ENCODE measurements at places on chromosomes 7 and 10. TPM values are rescaled to one million over a fixed set of nuclear protein-coding genes. Genes with fewer than 3 reads are reported as not detected.

Gene KCNH2
- total RNA-seq: 1.00 TPM

Gene GTF2IRD2
- total RNA-seq: 5.6 TPM

Gene WASHC2C
- 19.4 TPM for total RNA-seq

Gene PNLIP
- total RNA-seq: not detected

Gene FAM25C
- total RNA-seq: not detected

DNA sequence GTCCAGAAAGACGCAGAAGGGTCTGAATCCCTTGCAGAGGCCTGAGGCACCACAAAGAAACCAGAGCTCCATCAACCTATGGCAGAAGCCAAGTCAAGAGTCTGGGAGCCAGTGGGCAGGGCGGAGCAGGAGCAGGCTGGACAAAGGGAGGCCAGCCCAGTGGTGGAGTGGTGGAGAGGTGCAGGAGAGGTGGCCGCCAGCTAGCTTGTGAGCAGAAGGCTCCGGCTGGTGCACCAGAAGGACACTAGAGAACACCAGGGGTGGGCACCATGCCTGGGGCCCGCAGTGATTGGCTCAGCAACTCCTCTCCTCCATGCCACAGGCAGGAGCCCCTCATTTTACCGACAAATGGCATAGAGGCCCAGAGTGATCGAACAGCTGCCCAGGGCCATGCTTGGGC, 186.6 kb downstream of the GRID1 start:
- H3K4me3 ChIP-seq: no peak overlapping the region
- no peak for DNase-seq
- H3K36me3 ChIP-seq: no peaks in the 10 kb centered on the region
- H3K4me1 ChIP-seq: no peaks in the 10 kb centered on the region
- no peaks in the 10 kb centered on the region for H3K27me3 ChIP-seq

DNA sequence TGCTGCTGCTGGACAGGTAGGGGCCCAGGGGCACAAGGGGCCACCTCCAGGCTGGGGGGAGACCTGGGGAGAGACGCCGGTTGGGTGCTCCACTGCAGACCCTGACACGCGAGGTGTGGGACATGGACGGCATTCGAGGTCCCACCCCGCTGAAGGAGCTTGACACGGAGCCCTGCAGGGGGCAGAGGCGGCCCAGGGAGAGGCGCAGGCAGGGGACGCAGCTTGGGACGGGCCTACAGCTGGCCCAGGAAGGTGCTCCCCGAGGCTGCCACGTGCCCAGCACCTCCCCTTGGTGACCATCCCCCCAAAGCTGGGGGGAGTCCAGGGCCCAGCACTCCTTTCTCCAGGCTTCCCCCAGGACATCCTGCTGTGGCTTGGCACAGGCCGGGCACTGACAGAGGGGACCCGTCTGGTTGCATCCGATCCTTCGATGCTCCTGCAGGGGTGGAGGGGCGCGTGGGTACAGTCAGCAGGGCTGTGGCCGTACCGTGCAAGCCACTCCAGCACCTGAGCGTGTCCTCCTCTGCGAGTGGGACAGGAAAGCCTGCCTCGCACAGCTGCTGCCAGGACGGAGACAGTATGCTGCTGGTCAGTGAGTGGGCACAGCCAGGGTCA, 174.4 kb downstream of the ELFN1 start:
- no peak for DNase-seq
- H3K4me1 ChIP-seq: no peaks in the 10 kb centered on the region
- no peaks in the 10 kb centered on the region for H3K27me3 ChIP-seq
- no peak overlapping the region for H3K4me3 ChIP-seq
- no peaks in the 10 kb centered on the region for H3K36me3 ChIP-seq

DNA sequence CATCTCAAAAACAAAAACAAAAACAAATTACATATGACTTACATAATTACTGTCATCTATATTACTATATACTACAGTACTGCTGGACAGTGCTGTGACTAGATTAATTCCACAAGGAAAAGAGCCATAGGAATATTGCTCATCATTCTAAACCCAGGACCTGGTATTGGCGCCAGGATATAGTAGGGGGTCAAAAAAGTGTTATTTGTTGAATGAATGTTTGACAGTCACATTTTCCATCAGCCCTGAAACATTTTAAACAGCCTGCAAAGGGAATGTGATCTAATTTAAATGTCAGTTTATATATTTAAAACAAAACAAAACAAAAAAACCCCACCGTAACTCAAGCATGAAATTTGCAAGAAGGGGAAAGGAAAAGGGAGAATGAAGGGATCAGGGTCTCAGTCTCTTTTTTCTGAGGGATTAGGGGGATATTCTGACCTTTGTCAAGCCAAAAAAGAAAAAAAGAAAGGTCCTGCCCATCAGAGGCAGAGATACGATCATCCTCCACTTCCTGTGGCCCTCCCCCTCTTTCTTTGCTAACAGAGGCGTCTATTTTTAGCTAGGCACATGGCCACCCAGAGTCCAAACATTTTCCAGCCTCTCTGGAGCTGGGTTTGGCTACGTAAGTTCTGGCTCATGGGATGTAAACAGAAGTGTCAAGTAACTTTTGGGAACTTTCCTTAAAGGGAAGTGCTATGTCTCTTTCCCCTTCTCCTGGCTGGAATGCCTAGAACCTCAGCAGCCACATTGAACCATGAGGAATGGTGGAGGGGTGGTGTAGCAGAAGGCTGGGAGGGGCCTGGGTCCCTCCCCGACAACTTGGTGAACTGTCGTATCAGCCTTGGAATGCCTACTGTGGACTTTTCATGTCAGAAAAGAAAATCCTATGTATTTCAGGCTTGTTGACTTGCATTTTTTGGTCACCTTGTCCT, 44.6 kb upstream of the DLG5 start:
- no peaks in the 10 kb centered on the region for H3K27me3 ChIP-seq
- no peaks in the 10 kb centered on the region for H3K36me3 ChIP-seq
- peak; percentile 90 for DNase-seq
- H3K4me1 ChIP-seq: peaks cover 52% of the 10 kb centered on the region
- H3K27ac ChIP-seq: peak overlapping the region; percentile 86

DNA sequence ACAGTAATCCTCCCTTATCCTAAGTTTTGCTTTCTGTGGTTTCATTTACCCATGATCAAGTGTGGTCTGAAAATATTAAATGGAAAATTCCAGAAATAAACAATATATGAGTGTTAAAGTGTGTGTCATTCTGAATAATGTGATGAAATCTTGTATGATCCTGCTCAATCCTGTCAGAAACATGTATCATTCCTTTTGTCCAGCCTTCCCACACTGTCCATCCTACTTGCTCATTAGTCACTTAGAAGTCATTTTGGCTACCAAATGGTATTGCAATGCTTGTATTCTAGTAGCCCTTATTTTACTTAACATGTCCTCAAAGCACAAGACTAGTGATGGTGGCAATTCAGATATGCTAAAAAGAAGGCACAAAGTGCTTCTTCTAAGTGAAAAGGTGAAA, 1211.2 kb upstream of the SORCS1 start:
- H3K4me1 ChIP-seq: no peaks in the 10 kb centered on the region
- no peak overlapping the region for H3K4me3 ChIP-seq
- no peaks in the 10 kb centered on the region for H3K27me3 ChIP-seq
- DNase-seq: no peak
- no peak overlapping the region for H3K27ac ChIP-seq
- H3K36me3 ChIP-seq: no peaks in the 10 kb centered on the region

- no peak overlapping the region for H3K4me3 ChIP-seq
- no peak for DNase-seq
- no peaks in the 10 kb centered on the region for H3K27me3 ChIP-seq
Observed at GRCh38 chr10:31822616-31823318, 105.9 kb downstream of the ARHGAP12 start.

GRCh38 chr7:116122972-116123595, 87.3 kb upstream of the TES start:
- no peak for DNase-seq
- no peaks in the 10 kb centered on the region for H3K27me3 ChIP-seq
- no peak overlapping the region for H3K4me3 ChIP-seq
- H3K36me3 ChIP-seq: no peaks in the 10 kb centered on the region
